Epithelial cell of umbilical artery (primary cell): ENCODE measurements at places on chromosomes 7 and 10. TPM values are rescaled to one million over a fixed set of nuclear protein-coding genes. Genes with fewer than 3 reads are reported as not detected.

The AKR1D1 gene
- not detected in 2 replicates for total RNA-seq

The OR6V1 gene
- not detected in 2 replicates for total RNA-seq

The PAPOLB gene
- total RNA-seq, result under 0.01 and 0.15 TPM in 2 replicates

The CALHM3 gene
- total RNA-seq, result not detected in 2 replicates

The CALCR gene
- not detected in 2 replicates for total RNA-seq

The CCDC172 gene
- not detected in 2 replicates for total RNA-seq

The ABCB1 gene
- 0.97 and 4.1 TPM in 2 replicates for total RNA-seq

The C10orf90 gene
- total RNA-seq, result not detected in 2 replicates

The GARIN1A gene
- 0.32 and 0.46 TPM in 2 replicates for total RNA-seq

The HYAL4 gene
- not detected in 2 replicates for total RNA-seq

The RINT1 gene
- 14.9 and 18.8 TPM in 2 replicates for total RNA-seq

The ZNF316 gene
- total RNA-seq, result 11.1 and 12.3 TPM in 2 replicates
